ENCODE measurements at places on chromosomes 16 and 17. TPM values are rescaled to one million over a fixed set of nuclear protein-coding genes. Genes with fewer than 3 reads are reported as not detected.

DNA sequence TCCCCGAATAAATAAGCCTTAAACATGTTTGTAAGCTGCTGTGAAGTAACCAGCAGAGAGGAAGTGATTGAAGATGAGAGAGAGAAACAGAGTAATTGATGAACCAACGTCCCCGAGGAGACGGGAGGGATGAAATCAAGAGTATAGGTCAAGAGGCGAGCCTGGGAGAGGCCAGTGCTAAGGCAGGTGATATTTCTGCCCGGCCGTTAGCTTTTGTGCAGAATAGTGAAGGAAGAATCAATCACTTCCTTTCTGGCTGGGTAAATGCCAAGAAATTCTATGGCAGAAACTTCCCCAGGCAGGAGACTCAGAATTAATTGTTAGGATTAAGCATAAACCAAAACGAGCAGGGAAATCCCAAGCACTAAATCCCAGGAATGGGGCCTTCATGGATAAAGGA is 273.8 kb downstream of the CDH13 start:
- no peak for DNase-seq

- no peak for DNase-seq
Measured at GRCh38 chr17:62644487-62645173, 17.2 kb downstream of the MRC2 start.

DNA sequence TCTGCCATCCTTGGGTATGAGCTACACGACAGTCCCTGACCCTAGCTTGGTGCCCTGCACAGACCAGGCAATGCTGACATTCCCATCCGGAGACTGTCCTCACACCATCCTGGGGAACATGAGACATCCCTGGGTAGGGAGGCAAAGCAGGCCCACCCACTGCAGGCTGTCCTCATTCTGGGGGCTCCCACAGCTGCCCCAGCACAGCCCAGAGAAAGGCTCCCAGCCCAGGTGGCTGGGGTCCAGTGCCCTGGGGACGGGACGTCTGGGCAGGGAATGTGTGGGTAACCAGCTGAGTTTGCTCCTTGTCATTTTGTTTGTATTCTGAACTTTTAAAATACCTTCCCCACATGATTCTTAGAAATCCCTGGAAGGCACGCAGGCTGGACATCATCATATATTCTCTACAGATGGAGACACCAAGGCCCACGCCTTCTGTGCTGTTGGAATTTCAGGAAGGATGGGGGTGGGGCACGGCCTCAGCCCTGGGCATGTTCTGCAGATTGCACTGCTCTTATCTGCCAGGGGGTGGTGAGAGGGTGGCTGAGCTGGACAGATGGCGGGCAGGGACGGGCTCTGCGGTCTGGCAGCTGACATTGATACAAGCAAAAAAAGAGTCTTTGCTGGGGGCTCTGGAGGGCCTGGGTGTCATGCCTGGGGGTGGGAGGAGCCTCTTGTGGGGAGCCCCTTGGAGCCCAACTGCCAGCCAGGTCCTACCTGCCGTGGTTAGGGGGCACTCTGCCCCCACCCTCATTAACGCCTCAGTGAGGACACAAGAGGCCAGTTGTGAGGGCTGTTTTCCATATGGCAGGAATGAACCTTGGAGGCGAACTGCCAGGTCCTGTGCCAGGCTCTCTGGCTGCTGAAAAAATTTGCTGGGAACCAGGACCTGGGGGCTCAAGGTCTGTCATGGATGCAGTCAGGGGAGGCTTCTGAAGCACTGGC is 28.4 kb downstream of the LRRC75A start:
- no peak for DNase-seq

GRCh38 chr17:2369039-2369438 is 31.7 kb downstream of the SGSM2 start:
- no peak for DNase-seq

DNA sequence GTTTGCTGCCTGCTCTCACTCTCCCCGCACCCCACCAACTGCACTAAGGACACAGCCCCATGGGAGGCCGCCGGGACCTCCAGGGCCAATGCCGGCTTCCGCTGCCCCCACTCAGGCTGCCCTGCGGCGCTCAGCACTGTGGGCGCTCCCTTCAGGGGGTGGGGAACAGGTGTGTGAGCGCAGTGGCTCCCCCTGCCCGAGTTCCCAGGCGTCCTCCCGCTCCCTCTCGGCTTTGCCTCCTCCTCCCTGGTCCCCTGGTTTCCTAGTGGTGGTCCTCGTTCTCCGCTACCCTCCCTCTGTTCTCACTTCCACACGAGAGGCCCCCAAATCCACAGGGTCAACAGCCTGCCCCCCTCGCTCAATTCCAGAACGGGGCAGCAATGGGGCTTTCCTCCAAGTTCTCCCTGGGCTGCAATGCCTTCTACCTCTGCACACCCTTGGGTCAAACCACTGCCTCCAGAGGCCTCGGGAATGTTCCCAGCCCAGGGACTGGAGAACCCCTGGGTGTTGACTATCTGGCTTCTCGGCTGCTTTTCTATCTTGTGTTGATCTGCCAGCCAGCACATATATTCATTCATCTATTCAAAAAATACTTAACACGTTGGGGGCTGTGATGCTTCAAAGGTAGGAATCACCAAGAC is 9.9 kb downstream of the FOXJ1 start:
- DNase-seq = no peak

DNA sequence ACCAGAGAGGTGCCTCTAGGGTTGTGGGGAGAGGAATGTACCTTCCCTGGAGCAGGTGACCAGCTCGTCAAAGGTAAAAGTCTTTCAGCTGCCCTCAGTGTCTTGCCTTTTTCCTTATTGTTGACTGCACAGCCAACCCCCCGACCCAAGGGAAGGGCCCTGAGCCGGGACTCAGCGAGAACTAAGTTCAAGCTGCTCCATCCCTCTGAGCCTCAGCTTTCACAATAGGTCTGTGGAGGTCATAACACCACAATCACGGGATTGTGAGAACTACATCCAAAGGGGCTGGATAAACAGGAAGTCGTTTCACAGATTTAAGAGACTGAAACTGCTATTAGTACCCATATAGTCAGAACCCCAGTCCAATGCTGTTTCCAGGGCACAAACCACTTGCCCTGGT is 2.6 kb upstream of the KRT36 start:
- DNase-seq = no peak

DNA sequence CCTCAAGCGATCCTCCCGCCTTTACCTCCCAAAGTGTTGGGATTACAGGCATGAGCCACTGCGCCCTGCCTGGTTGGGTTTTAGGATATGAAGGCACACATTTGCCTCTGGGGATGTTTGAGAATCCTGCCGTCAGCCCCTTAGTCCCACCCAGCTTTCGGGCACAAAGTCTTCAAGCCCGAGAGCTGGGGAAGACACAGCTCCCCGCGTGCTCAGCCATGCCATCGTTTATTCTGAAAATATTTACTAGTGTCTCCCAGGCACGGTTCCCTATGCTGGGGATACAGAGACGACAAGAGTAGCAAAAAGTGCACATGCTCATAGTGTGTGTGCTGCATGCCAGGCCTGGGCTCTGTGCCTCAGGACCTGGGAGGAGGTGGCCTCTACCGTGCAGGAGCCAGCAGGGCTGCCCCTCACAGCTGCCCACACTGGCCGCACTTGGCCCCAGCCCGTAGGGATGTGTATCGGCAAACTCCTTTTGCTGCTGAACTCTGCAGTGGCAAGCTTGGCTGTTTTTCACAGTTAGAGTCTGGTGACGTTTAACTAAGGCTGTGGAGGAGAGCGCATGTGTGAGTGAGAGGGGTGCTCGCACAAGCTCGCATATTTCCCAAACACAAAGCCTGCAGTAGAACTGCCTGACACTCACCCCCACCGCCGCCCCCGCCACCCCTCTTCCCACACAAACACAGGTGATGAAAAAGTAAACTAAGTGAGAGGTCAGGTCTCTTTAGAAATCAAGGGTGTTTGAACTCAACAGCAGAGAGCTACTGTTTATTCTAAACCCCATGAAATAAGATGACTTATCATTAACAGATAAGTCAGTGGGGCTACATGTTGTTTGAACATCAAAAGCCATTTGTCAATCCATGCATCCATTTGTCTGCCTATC is 266.4 kb downstream of the MRTFB start:
- no peak for DNase-seq

GRCh38 chr16:84926462-84926861 is 84.9 kb downstream of the ZDHHC7 start:
- DNase-seq = no peak

- DNase-seq = peak; percentile 93
Measured at GRCh38 chr16:88782454-88783390, 2.3 kb downstream of the PIEZO1 start.

DNA sequence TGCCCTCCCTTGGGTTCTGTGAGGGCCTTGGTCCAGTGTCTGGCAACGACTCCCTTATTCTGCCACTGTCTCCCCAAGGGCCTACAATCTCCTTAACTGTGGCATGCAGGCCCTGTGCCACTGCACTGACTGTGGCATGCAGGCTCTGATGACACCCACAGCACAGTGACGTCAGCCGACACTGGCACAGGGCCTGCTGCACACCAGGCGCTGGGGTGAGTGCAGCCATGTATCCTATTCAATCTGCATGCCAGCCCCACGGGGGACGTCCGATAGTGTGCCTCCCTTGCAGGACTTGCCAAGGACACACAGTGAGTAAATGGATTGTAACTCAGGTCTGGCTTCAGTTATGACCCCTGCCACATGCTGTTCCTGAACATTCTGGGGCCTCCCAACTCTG is 39.8 kb upstream of the RASD1 start:
- DNase-seq = peak; percentile 95

DNA sequence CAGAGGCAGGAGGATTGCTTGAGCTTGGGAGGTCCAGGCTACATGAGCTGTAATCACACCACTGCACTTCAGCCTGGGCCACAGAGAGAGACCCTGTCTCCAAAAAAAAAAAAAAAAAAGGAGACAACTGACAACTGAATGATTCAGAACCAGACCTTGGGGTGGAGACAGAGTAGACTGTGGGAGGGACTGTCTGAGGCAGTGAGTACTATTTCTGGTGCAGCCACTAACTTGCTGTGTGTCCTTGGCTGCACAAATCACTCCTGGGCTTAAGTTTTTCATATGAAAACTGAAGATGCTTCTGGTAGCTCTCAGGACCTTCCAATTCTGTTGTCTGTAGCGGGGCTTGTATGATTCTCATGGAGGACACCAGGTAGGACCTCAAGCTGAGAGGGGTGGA is 5.8 kb downstream of the ASB16 start:
- DNase-seq = no peak

DNA sequence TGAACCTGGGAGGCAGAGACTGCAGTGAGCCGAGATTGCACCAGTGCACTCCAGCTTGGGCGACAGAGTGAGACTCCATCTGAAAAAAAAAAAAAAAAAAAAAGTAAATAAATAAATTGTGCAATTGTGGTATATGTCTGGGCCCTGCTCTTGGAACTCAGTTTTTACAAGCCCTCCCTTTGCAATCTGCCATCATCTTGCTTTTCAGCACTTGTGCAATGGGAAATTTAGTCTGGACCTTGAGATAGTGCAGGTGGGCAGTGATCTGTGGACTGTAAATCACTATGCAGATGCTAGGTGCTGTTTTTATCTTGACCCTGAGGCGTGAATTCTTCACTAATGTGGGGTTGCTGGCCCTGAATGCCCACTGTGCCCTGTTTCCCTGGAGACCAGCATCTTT is 6.5 kb upstream of the RAP1GAP2 start:
- no peak for DNase-seq

- DNase-seq = no peak
Measured at GRCh38 chr17:39759204-39759603, 21.5 kb downstream of the GRB7 start.

DNA sequence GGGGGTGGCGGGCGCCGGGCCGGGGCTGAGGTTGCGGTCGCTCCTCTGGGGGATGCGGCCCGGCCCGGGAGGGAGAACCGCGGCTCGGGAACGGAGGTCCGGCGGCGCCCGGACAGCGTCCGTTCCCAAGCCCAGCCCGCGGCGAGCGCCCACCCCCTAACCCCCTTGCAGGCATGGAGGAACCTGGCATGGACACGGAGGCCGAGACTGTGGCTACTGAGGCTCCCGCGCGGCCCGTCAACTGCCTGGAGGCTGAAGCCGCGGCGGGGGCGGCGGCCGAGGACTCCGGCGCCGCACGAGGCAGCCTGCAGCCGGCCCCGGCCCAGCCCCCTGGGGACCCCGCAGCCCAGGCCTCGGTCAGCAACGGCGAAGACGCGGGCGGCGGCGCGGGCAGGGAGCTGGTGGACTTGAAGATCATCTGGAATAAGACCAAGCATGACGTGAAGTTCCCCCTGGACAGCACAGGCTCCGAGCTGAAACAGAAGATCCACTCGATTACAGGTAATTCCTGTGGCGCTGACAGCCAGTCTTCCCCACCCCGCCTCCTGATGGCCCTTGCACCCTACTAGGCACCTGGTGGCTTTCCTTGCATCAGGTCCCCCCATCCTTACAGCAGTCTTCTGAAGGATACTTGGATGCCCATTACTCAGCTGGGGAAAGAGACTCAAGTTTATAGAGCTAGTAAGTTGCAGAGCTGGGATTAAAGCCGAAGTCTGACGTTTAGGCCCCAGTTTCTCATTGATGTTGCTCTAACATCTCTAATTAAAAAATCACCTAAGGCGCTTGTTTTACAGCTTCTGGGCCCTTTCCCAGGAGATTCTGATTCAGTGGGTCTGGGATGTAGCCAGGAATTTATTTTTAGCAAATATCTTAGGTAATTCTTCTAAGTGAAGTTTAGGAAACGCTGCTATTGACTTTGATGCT is 514 bp downstream of the UBFD1 start:
- peak; percentile 37 for DNase-seq

DNA sequence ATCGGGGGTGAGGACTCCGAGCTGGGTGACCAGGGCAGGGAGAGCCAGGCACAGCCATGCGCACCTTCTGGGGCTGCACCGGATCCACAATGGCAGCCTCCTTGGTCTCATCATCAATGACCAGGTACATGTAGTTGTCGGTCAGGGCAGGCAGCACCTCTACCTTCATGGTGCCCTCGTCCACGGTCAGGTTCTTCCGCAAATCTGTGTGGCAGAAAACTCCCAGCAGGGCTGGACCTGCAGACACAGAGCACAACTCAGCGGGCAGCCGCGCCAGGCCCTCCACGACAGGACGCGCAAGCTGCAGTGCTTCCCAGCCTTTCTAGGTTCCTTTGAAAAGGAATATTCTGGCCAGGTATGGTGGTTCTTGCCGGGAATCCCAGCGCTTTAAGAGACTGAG is 3.8 kb downstream of the HAGH start:
- no peak for DNase-seq

GRCh38 chr17:37084372-37084771 is 135.6 kb downstream of the AATF start:
- DNase-seq = no peak

- no peak for DNase-seq
Measured at GRCh38 chr17:42403150-42403549, 14.9 kb upstream of the STAT3 start.

GRCh38 chr17:75551266-75551665 is 25.8 kb downstream of the LLGL2 start:
- no peak for DNase-seq

PSMC3IP gene
- 5.6 TPM for total RNA-seq

CCDC78 gene
- total RNA-seq = 0.59 TPM

PLA2G10 gene
- total RNA-seq = not detected

GLP2R gene
- total RNA-seq = not detected

NPIPA2 gene
- total RNA-seq = 0.43 TPM

SHCBP1 gene
- total RNA-seq = 58.3 TPM
